Pancreas (tissue), 10 donors: ENCODE measurements at places on chromosomes 11 and 22. TPM values are rescaled to one million over a fixed set of nuclear protein-coding genes. Genes with fewer than 3 reads are reported as not detected.

GRCh38 chr11:70244698-70245097 is 25.8 kb upstream of the PPFIA1 start:
- no peaks in the 10 kb centered on the region for H3K36me3 ChIP-seq
- no peak for DNase-seq
- no peak overlapping the region for H3K4me3 ChIP-seq
- no peaks in the 10 kb centered on the region for H3K27me3 ChIP-seq

GRCh38 chr11:115148691-115149090 is 355.5 kb downstream of the CADM1 start:
- H3K36me3 ChIP-seq: no peaks in the 10 kb centered on the region
- no peak for DNase-seq
- H3K27ac ChIP-seq: no peak overlapping the region
- no peaks in the 10 kb centered on the region for H3K27me3 ChIP-seq
- no peaks in the 10 kb centered on the region for H3K4me1 ChIP-seq
- no peak overlapping the region for H3K4me3 ChIP-seq

GRCh38 chr11:45563171-45563570 is 102.3 kb downstream of the CHST1 start:
- no peak for DNase-seq
- H3K4me3 ChIP-seq: no peak overlapping the region
- no peak overlapping the region for H3K27ac ChIP-seq
- H3K36me3 ChIP-seq: no peaks in the 10 kb centered on the region

DNA sequence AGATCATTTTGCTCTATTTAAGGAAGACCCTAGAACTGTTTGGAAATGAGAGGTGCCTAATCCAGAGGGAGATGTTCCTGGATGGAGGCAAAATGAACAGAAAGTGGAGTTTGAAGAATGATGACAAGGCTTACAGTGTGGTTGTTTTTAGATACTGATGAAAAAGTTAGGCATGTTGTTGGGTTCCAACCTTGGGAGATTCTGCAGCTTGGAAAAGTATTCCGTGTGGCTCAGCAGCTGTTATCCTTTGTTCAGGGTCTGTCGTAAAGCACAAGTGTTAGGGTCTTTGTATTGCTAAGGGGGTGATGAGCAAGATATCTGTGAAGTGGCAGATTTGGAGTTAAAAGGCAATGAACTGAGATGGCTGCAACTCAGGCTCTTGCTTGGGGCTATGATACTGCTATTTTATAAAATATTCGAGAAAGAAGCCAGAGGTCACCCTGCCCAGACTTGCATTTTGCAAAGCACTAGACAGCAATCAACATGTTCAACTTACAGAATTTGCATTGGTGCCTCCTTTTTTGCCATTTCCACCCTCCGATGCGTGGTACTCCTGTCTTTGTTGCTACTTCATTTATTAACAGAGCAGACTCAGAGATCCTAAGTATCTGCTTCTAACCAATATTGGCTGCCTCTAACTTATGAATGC is 45.3 kb upstream of the POGLUT3 start:
- no peaks in the 10 kb centered on the region for H3K36me3 ChIP-seq
- H3K4me1 ChIP-seq: no peaks in the 10 kb centered on the region
- H3K4me3 ChIP-seq: no peak overlapping the region
- no peaks in the 10 kb centered on the region for H3K27me3 ChIP-seq

Gene MS4A4E
- total RNA-seq: 0.35 TPM
